ENCODE measurements at places on chromosomes 7 and 10.

DNA sequence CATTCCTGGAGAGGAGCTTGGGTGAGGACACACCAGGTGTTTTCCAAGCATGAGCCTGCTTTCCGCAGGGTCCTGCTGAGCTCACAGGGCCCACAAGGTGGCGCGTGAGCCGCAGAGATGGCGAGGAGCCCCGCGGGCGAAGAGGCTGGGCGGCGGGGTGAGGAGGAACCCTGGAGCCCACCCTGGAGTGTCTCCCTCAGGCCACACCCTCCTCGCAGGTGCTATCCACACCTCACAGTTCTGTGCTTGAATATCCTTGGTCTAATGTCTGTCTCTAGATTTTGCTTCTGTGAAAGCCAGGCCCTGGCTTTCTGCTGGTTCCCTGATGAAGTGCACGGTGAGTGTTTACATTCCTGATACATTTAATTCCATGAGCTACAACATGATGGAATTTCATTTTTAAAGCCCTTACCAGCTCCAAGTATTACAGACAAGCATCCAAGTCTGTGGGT lies 433.6 kb downstream of the ACTR3B start:
- peak; percentile 13 for DNase-seq

- no peak for DNase-seq
Measured at GRCh38 chr10:112507988-112508387, 61.0 kb downstream of the VTI1A start.

DNA sequence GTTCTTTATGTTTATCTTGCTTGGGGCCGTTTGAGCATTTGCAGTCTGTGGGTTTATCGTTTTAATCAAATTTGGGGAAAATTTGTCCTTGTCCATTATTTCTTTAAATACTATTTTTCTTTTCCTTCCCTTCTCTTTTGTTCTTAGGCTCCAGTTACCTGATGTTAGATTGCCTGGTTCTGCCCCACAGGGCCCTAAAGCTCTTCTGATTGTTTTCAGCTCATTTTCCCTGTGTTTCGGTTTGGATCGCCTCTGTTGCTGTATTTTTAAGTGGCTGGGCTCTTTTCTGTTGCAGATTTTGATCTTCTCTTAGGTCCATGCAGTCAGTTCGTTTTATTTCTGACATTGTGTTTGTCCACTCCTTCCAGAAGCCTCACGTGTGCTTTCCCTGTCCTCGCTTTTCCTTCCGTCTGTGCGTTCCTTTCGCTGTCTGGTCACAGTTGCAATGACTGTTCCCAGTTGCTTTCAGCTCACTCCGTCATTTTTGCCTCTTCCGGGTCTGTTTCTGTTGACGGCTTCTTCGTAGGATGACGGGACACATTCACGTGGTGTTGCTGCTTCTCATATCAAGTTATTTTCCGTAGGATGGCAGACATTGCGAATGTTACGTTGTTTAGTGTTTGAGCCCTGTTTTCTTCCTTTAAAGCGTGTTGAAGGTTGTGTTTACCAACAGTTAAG lies 111.4 kb downstream of the INPP5A start:
- no peak for DNase-seq

GRCh38 chr10:113628607-113629153 lies 35.2 kb downstream of the NRAP start:
- no peak for DNase-seq

Data from NCI-H2081 treated with DMSO at 0.1 percent for 48 hours (cell line).